Esophagus muscularis mucosa (tissue), 4 donors: ENCODE measurements at places on chromosomes 3 and 15. TPM values are rescaled to one million over a fixed set of nuclear protein-coding genes. Genes with fewer than 3 reads are reported as not detected.

DNA sequence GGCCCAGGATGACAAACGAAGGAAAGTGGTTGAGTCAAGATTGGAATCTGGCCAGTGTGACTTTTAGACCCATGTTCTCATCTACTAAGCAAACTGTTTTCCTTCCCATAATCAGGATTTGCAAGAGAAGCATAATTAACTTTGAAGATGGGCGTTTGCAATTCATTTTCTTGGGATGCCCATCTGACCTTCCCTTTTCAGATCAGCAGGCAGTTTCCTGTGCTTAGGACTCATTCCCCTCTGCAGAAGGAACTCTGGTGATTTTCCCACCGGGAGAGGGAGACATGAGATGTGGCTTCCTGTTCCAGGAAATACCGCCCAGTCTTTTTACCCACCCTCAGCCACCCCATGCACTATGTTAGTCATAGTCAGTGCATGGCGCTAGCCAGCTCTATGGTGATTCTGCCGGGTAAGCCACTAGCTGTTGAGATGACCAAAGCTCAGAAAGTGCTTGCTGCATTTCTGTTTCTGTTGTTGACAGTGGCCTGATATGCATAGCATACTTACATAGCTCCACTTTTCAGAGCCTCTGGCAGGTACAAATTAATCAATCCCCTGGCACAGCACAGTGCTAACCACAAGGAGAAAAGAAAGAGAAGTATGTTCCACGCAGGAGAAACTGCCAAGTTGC is 129.4 kb downstream of the VGLL4 start:
- no peak overlapping the region for H3K4me3 ChIP-seq
- peaks cover 34% of the 10 kb centered on the region for H3K4me1 ChIP-seq
- no peaks in the 10 kb centered on the region for H3K36me3 ChIP-seq
- H3K27ac ChIP-seq, result peak overlapping the region; percentile 44
- no peaks in the 10 kb centered on the region for H3K27me3 ChIP-seq

DNA sequence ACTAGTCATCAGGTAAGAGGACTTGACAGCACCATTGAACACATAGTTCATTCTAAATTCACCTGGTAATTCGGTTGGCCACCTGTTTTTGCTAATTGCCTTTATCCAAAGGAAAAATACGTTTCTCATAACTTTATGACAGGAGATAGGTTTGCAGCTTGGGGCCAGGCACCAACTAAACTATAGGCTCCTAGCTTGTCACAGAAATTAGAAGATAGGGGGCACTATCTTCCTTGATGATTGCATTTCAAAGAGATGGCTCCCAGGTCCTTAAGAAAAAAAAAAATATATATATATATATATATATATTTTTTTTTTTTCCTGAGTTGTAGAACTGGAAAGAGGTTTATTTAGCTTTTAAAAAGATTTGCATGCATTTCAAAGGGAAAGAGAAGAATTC is 563.6 kb downstream of the NAALADL2 start:
- no peaks in the 10 kb centered on the region for H3K36me3 ChIP-seq
- DNase-seq, result no peak
- H3K27me3 ChIP-seq, result no peaks in the 10 kb centered on the region

- no peaks in the 10 kb centered on the region for H3K36me3 ChIP-seq
- H3K4me1 ChIP-seq, result no peaks in the 10 kb centered on the region
- DNase-seq, result no peak
- H3K27ac ChIP-seq, result no peak overlapping the region
- no peak overlapping the region for H3K4me3 ChIP-seq
Measured at GRCh38 chr3:18188491-18188890, 236.6 kb downstream of the SATB1 start.

The TRIM59 gene
- total RNA-seq, result 1.3 TPM

DNA sequence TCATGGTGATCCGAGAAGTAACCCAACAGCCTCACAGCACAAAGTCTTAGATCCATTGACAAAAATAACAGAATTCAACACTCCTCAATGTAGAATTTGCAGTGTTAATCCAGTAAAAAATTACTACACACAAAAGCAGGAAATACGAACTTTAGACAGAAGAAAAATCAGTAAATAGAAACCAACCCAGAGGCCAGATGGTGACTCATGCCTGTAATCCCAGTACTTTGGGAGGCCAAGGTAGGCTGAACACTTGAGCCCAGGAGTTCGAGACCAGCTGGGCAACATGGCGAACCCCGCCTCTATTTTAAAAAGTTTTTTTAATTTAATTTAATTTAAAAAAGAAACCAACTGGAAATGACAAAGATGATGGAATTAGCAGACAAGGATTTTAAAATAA is 36.1 kb downstream of the SELENOT start:
- H3K27me3 ChIP-seq, result no peaks in the 10 kb centered on the region
- no peak overlapping the region for H3K4me3 ChIP-seq
- no peaks in the 10 kb centered on the region for H3K36me3 ChIP-seq
- H3K4me1 ChIP-seq, result no peaks in the 10 kb centered on the region
- no peak for DNase-seq

The ACY1 gene
- total RNA-seq, result 19.2 TPM

DNA sequence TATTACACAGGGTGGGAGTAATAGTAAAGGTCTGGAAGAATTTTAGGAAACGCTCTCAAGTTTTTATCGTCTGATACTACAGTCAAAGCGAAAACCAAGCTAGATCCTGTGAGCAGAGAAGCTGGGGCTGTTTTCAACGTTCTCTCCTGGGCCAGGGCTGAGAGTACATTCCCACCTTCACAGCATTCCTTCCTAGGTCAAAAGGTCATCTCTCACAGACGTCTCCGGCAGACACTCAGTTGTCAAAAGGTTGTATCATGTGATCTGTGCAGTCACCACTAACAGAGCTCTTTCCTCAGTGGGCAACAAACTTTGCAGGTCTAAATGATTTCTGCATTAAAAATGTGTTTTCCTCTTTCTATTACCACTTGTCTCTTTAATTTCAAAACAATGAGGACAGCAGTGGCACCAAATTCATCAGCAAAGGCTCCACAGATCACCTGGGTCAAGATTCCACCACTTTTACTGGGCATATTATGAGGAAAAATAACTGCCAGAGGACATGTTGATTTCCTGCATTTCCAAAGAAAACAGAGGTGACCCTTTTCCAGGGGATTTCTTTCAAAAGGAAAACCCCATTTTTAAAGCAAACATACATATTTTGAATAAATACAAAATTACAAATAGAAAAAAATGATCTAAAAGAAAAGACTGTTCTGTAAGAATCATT is 41.9 kb downstream of the MEIS2 start:
- DNase-seq, result no peak
- peak overlapping the region; percentile 47 for H3K27ac ChIP-seq
- peaks cover 47% of the 10 kb centered on the region for H3K4me1 ChIP-seq
- H3K36me3 ChIP-seq, result peaks cover 15% of the 10 kb centered on the region
- H3K4me3 ChIP-seq, result no peak overlapping the region
- H3K27me3 ChIP-seq, result no peaks in the 10 kb centered on the region

The SKIL gene
- 54.4 TPM for total RNA-seq

The SKOR1 gene
- total RNA-seq, result 0.69 TPM

DNA sequence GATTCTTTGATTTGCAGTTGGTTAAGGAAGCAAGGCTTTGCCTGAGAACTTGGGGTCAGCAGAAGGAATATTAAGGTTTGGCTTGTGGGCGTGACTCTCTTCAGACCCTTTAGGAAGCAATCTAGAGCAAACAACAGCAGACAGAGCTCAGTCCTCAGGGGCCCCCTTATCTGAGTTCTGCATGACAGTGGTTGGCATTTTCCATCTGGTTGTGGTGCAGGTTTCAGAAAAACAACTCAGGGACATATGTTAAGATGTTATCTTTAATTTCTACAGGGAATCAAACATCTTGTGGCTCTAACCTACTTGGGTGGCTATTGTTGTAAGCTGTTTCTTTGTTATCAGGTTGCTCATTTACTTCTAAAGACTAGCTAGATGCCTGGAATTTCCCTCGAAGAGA is 141.4 kb downstream of the VPS8 start:
- no peak overlapping the region for H3K4me3 ChIP-seq
- H3K4me1 ChIP-seq, result peaks cover 9% of the 10 kb centered on the region
- H3K27me3 ChIP-seq, result no peaks in the 10 kb centered on the region
- peaks cover 40% of the 10 kb centered on the region for H3K36me3 ChIP-seq
- H3K27ac ChIP-seq, result no peak overlapping the region
- DNase-seq, result no peak

The SERPINI2 gene
- total RNA-seq, result not detected

GRCh38 chr15:99076109-99076508 is 28.8 kb upstream of the SYNM start:
- H3K4me3 ChIP-seq, result peak overlapping the region; percentile 58
- H3K36me3 ChIP-seq, result no peaks in the 10 kb centered on the region
- H3K27ac ChIP-seq, result peak overlapping the region; percentile 72
- no peak for DNase-seq

The ANAPC13 gene
- 32.5 TPM for total RNA-seq

DNA sequence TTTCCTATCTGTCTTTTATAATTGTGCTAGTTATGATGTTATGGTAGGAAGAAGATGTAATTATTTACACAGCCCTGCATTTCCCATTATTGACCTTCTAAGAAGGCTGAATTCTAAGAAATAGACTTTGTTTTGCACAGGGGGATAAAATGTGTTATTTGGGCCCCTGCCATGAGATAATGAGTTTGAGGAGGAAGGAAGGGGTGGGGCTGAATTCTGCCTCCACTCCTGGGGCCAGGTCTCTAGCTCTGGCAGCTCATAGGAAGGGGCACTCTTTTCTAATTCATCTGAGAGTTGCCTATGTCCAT is 69.2 kb upstream of the GOLGA8B start:
- H3K36me3 ChIP-seq, result no peaks in the 10 kb centered on the region
- no peaks in the 10 kb centered on the region for H3K4me1 ChIP-seq
- peaks cover 8% of the 10 kb centered on the region for H3K27me3 ChIP-seq
- H3K4me3 ChIP-seq, result no peak overlapping the region
- no peak for DNase-seq
- H3K27ac ChIP-seq, result no peak overlapping the region

DNA sequence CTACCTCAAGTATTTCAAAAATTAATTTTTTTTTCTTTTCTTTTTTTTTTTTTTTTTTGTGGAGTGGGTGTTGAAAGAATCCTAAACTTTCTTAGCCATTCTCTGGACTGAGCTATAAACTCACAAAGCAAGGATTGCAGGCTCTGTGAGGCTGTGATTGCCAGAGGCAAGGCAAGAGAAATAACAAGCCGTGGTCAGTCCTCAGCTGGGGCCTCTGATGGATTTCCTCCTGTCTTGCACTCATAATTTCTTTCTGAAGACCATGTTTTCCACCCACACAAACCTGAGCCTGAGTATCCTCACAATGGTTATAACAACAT is 1.3 kb downstream of the CX3CR1 start:
- H3K27ac ChIP-seq, result no peak overlapping the region
- H3K36me3 ChIP-seq, result no peaks in the 10 kb centered on the region
- DNase-seq, result peak; percentile 72

The BNC1 gene
- 0.83 TPM for total RNA-seq

DNA sequence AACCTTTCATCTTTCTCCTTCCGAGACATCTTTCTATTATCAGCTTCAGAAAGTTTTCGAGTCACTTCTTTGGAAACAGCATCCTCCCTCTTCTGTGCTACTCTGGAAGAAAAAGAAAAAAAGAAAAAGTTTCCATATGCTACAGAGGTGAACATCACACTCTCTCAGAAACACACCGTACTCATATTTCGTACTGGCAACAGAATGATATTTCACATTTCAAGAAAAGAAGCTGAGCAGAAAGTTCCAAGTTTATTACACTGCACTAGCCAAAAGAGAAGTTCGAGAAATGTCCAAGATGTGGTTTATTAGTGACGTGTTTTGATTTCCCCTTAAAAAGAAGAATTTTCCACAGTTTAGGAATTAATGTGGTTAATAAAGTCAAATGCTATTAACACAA is 6.0 kb downstream of the SSR3 start:
- no peaks in the 10 kb centered on the region for H3K27me3 ChIP-seq
- peaks cover 100% of the 10 kb centered on the region for H3K4me1 ChIP-seq
- peak overlapping the region; percentile 1 for H3K4me3 ChIP-seq
- peaks cover 22% of the 10 kb centered on the region for H3K36me3 ChIP-seq
- DNase-seq, result no peak
- peak overlapping the region; percentile 73 for H3K27ac ChIP-seq

The PPM1L gene
- total RNA-seq, result 88.1 TPM

DNA sequence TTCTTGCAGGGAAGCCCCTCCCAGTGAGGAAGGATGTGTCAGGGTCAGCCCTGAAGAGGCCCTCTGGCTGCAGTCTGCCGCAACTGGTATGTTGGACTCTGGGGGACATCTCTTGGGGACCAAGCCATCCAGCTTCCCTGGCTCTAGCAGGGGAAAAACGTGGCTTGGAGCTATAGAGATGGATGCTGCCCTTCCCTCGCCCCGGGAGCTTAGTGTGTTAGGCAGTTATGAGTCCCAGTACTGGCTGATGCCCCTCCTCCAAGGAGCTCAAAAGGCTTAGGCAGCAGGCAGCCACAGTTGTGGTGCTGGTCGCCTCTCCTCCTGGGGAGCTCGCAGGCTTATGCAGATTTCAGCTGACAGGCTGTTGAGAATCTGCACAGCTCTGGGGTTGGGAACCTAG is 353.1 kb upstream of the GBE1 start:
- no peak overlapping the region for H3K4me3 ChIP-seq
- DNase-seq, result no peak
- H3K4me1 ChIP-seq, result no peaks in the 10 kb centered on the region

- DNase-seq, result no peak
- no peaks in the 10 kb centered on the region for H3K27me3 ChIP-seq
- no peak overlapping the region for H3K27ac ChIP-seq
- no peak overlapping the region for H3K4me3 ChIP-seq
- H3K36me3 ChIP-seq, result no peaks in the 10 kb centered on the region
- peaks cover 64% of the 10 kb centered on the region for H3K4me1 ChIP-seq
Measured at GRCh38 chr15:98657721-98658120, 9.4 kb downstream of the IGF1R start.

GRCh38 chr3:45773714-45774449 is 22.5 kb downstream of the SLC6A20 start:
- H3K4me3 ChIP-seq, result no peak overlapping the region
- no peaks in the 10 kb centered on the region for H3K36me3 ChIP-seq

DNA sequence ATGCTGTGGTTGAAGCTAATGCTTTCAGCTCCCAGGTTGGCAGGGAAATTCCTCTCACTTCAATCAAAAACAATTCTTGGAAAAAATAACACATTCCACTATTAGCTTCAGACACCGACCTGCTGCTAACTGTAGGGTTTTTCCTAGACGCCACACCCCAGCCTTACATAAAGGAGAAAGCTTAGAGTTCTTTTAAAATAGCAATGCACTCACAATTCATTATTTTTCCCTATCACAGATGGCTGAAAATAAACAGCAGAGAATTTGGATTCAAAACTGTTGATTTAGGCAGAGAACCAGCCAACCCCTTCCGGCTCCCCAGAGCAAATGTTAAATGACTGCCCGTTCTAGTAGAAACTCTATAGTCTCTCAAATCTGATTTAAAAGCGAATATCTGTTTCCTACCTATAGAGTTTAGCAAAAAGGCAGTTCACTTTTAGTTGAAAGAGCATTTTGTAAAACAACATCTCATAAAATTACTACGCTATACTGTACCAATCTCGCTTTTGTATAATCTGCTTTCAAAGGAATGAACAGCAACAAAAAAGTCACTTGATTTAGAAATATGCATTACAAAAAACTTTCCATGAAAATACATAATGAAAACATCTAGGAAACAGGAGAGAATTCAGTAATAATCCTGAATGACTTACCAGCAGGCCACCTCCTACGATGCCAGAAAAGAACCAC is 586 bp downstream of the TM4SF1 start:
- no peak for DNase-seq
- H3K36me3 ChIP-seq, result peaks cover 31% of the 10 kb centered on the region
- peak overlapping the region; percentile 78 for H3K27ac ChIP-seq
- H3K4me1 ChIP-seq, result peaks cover 26% of the 10 kb centered on the region
